ENCODE measurements at places on chromosomes 1 and 21.

GRCh38 chr21:14306126-14306907 is 76.6 kb downstream of the HSPA13 start:
- DNase-seq = no peak

GRCh38 chr1:230147253-230148125 is 80.5 kb downstream of the GALNT2 start:
- no peak for DNase-seq

DNA sequence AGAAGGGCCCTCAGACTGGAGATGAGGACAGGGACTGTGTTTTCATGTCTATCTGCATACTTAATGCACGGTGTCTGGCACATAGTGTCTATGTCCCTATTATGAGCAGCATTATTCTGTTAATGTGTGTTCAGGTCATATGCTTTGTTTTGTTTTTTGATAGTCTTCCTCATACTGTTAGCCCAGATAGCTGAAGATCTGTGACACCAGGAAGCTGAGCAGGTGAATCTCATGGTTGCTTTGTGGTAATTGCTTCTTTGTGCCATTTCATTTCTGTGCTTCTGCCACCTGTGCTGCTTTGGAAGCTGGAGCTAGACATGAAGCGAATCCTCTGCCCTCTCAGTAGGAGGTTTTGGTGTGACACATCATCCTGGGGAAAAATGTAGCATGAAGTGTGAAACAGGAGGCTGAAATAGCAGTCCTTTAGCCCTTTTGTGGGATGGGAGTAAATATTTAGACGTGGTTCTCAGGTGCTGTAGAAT is 15.8 kb downstream of the SMAP2 start:
- peak; percentile 50 for DNase-seq

DNA sequence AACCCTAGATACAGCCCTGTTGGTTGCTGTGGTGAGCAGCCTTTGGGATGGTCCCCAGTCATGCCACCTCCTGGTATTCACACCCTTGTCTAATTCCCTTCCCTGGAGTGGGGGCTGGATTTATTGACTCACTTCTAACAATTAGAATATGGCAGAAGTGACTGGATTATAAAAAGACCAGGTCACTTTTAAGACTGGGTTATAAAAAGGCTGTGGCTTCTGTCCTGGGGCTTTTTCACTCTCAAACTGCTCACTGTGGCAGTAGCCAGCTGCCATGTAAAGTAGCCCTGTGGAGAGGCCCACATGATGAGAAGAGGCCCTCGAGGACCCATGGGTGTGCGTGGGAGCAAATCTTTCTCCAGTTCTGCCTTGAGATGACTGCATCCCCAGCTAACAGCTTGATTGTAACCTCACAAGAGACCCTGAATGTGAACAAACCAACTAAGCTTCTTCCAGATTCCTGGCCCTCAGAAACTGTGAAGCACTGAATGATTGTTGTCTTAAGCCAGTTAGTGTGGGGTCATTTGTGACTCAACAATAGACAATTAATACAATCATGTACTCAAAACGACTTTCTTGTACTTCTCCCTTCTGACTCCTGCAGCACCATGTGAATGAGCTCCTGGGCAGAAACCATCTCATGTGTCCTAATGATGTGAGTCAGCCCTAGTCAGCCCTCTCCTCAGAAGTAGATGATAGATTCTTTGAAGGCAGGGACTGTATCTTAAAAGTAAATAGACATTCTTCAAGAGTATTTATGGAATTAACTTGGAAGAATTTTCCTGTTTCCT is 234.9 kb downstream of the TNR start:
- DNase-seq = no peak

- DNase-seq = no peak
These were observed 432.3 kb downstream of the PTPRU start for GRCh38 chr1:29668551-29669157.

- DNase-seq = no peak
These were observed 3.9 kb upstream of the FAM151A start for GRCh38 chr1:54627196-54627595.

GRCh38 chr21:39961251-39961650 is 94.0 kb downstream of the PCP4 start:
- no peak for DNase-seq

DNA sequence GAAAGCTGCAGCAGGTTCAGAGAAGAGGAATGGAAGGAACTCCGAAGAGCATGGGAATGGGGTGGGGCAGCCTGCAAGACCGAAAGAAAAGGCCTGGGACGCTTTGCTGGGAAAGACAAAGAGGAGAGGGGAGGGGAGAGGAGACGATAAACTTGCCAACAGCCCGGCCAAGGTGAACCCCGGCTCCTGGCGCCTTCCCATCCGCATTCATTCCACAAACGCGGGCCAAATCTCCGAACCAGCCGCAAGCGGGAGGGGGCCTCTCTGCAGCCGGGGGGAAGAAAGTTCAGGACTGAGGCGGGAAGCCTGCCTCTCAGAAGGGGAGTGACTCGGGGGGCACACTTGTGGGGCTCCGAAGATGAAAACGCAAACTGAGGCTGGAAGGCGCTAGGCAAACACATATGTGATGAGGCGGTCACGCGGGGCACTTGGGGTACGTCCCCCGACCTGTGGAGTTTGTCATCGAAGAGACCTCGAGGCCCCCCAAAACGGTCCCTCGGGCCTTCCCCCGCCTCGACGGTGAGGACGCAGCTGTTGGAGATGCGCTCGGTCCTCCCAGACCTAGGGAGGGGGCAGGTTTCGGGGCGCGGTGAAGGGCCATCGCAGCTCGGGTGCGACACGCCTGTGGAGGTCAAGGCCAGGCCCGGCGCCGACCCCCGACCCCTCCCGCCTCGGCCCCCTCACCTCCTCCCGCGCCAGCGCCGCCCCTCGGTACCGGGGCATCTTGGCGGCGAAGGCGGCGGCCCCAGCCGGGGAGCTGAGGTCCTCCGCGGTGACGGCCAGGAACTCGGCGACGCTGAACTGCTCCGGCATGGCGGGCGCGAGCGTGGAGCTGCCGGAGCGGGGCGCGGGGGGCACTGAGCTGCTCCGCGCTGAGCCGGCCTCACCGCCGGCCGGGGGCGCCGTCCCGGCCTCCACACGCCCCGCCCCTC is at the start of gene ASAP3:
Gene ASAP3, minus strand, starts transcription at position 859 of the 932 bp plus-strand sequence. Its CDS starts 46 bp downstream, at position 813.
- DNase-seq = peak; percentile 12

DNA sequence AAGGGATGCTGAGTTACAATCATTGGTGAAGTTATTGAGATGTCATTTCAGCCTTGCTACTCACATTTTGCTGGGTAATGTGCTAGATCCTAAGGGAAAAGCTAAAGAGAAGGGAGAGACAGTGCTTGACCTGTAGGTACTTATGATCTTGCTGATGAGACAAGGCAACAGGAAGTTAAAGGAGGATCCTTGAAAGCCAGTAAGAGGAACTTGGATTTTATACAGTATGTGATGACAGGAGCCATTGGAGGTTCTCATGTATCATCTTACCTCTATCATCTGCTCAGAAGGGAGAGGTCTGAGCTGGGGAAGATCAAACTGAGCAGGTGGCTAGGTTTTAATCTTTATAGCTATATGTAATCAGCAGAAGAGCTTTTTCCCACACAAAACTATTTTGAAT is 6.3 kb downstream of the APOBEC4 start:
- no peak for DNase-seq

GRCh38 chr1:231931846-231932454 is 305.4 kb downstream of the DISC1 start:
- peak; percentile 60 for DNase-seq

- DNase-seq = no peak
These were observed 666.2 kb downstream of the ADGRL2 start for GRCh38 chr1:82466891-82467290.

DNA sequence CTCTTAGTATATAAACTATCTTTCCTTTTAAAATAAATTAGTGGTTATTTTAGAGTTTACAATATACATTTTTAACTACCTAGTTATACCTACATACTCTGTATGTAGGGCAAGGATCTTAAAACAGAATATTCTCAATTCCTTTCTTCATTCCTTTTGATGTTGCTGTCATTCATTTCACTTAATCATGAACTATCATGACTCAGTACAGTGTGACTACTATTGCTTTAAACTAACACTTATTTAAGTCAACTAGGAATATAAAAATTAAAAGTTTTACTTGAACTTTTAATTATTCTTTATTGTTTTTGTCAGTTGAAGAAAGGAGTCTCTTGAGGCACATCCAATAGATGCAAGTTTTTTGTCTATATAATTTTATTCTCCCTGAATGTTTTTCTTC is 726.4 kb downstream of the BRINP3 start:
- no peak for DNase-seq

GRCh38 chr1:185701650-185702049 is 32.5 kb upstream of the HMCN1 start:
- DNase-seq = no peak

- DNase-seq = no peak
These were observed 76.2 kb upstream of the KAZN start for GRCh38 chr1:14522077-14522925.

- DNase-seq = no peak
These were observed 27.8 kb downstream of the RPAP2 start for GRCh38 chr1:92326681-92327080.

DNA sequence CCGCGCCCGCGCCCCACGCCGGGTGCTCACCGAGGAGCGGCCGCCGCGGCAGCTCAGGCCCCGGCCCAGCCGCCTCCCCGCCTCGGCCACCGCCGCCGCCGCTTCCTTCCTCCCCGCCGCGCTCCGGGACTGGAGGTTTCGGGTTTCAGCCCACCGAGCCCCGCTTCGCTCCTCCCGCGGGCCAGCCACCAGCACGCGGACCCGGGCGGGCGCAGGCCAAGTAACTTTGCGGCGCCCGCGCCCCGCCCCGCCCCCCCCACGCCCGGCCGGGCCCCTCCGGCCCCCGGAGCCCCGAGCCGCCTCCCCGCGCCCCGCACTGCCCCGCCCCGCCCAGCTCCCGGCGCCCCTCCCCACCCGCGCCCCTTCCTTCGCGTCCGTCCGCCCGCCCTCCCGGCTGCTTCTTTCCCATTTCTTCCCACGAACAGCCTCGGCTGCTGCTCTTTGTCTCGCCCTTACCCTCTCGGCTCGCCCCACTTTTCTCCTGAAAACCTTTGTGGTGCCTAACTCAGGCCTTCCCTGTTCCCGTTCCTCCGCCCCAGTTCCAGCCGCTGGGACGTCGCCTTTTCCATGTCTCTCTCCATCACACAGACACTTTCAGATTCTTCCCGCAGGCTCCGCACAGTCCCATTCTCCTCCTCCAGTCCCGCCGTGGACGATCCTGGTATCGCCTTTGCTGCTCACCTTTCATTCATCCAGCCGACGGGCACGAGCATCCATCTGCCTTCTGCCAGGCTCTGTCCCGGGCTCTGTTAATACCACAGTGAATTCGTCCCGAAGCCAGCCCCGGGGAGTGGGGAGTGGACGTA is at the start of gene GPR161:
Gene GPR161, minus strand, starts transcription at position 222 of the 806 bp plus-strand sequence. CDS start 32,080 bp downstream, outside the sequence.
- peak; percentile 41 for DNase-seq

GRCh38 chr1:4935807-4936206 is 281.4 kb downstream of the AJAP1 start:
- no peak for DNase-seq

- no peak for DNase-seq
These were observed 20.3 kb upstream of the SH3BGRL3 start for GRCh38 chr1:26259578-26259977.

- peak; percentile 33 for DNase-seq
These were observed 1.3 kb upstream of the PEX10 start for GRCh38 chr1:2413495-2414296.

- DNase-seq = no peak
These were observed 197.6 kb upstream of the DMRTA2 start for GRCh38 chr1:50620680-50621329.

- no peak for DNase-seq
These were observed 332.4 kb downstream of the CAMTA1 start for GRCh38 chr1:7117399-7118281.

DNA sequence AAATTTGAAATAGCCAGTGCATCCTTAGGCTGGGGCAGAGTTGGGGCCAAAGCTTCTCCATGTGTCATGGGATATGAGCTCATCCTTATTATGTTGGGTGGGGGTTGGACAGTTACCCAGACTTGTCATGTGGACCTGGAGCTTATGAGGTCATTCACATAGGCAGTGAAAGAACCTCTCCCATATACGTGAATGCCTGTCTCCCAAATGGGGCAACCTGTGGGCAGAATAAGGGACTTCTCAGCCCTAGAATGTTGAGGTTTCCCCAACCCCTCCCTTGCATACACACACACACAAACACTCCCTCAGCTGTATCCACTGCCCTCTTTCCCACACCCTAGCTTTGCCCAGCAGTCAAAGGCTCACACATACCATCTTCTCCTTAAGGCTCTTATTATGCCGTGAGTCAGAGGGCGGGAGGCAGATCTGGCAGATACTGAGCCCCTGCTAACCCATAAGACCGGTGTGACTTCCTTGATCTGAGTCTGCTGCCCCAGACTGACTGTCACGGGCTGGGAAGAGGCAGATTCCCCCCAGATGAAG is 2.3 kb upstream of the IVL start:
- DNase-seq = no peak

DNA sequence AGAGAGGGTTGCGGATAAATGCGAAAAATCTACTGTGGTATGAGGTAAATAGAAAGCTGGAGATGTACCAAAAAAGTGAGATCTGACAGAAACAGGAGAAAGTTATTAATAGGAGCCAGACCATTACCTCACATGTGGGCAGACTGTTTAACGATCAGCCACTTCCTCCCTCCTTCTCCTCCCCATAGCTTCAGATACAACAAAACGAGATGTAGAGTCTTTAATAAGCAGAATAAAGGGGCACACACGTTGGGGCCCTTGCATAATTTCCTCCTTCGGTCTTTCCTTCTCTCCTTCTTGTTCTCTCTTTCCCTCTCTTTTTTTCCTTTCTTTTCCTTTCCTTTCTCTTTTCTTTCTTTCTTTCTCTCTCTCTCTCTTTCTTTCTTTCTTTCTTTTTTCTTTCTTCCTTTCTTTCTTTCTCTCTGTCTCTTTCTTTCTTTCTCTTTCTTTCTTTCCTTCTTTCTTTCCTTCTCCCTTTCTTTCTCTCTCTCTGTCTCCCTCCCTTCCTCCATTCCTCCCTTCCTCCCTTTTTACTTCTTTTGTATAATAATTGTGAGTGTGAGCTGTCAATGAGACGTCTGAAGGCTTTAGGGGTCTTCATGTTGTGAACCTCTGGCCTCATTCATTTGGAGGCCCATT is 242.1 kb downstream of the GRIK1 start:
- DNase-seq = no peak

GRCh38 chr21:28823429-28823828 is 169.2 kb downstream of the LTN1 start:
- no peak for DNase-seq

DNA sequence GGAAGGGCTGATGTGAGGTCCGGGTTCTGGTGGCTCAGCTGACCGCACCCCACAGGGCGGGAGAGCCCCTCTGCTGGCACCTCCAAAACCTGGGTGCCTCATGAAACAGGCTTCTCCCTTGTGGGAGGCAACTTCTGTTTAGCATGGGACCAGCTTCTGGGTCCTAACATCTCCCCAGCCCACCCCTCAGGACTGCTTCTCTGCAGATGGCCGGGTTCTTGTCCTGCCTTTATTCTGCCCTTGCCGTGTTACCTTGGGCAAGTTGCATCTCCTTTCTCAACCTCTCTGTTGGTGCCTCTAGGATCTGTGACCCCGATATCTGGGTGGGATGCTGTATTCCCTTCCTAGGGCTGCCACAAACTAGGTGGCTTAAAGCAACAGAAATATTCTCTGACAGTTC is 15.0 kb upstream of the TTC22 start:
- DNase-seq = no peak

Data from activated CD4-positive, alpha-beta memory T cell treated with anti-CD3 and anti-CD28 coated beads for 36 hours (primary cell).